ENCODE measurements at places on chromosomes 2 and 18. TPM values are rescaled to one million over a fixed set of nuclear protein-coding genes. Genes with fewer than 3 reads are reported as not detected.

The C2orf92 gene
- total RNA-seq = 7.4 TPM

The TUBA4B gene
- not detected for total RNA-seq

The PTPRN gene
- not detected for total RNA-seq

The TGFA gene
- not detected for total RNA-seq

The LONRF2 gene
- 0.02 TPM for total RNA-seq

The EVX2 gene
- total RNA-seq = not detected

The RAPGEF4 gene
- 0.77 TPM for total RNA-seq

The IL1F10 gene
- not detected for total RNA-seq

The ALKAL2 gene
- not detected for total RNA-seq

The UGT1A3 gene
- total RNA-seq = not detected

DNA sequence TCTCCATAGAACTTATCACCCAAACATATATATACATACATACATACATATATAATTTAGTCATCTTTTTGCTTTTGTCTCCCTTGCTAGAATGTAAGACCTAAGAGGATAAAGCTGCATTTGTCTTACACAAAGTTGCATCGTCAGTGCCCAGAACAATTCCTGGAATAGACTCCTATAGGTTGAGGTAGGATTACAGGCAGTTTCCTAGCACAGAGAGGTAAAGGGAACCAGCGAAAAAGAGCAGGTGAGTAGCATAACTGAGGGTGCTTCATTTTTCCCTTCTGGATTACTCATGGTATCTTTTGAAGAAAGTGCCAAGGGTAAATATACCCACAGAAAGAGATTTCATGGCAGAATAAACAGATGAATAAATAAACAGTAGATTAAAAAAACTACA lies 68.1 kb upstream of the AMMECR1L start:
- H3K27me3 ChIP-seq = no peaks in the 10 kb centered on the region
- no peak for DNase-seq
- no peaks in the 10 kb centered on the region for H3K4me1 ChIP-seq
- peaks cover 36% of the 10 kb centered on the region for H3K36me3 ChIP-seq
- H3K4me3 ChIP-seq = no peak overlapping the region

- peaks cover 31% of the 10 kb centered on the region for H3K4me1 ChIP-seq
- peaks cover 3% of the 10 kb centered on the region for H3K27me3 ChIP-seq
- peak overlapping the region; percentile 96 for H3K27ac ChIP-seq
- DNase-seq = no peak
- H3K4me3 ChIP-seq = peak overlapping the region; percentile 99
These were observed 1.2 kb downstream of the GPD2 start for GRCh38 chr2:156437272-156437930.

DNA sequence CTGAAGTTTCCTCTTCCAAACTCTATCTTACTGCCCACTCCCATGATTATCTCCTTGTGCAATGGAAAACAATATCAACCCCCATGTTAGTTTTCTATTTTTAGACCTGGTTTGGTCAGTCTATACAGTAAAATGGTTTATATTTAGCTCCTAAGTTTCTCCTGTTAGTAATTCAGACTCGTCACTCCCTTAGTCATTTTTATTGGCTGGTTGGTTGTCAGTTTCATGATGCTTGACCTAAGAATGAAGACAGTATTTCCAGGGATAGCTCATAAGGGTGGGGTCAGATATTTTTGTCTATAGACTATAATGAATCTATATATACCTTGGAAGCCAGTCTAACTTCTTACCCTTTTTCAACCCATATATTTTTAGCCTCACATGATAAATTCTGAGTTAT lies 61.4 kb upstream of the NEUROD1 start:
- H3K27ac ChIP-seq = no peak overlapping the region
- DNase-seq = no peak
- H3K27me3 ChIP-seq = peaks cover 7% of the 10 kb centered on the region
- no peaks in the 10 kb centered on the region for H3K36me3 ChIP-seq
- no peak overlapping the region for H3K4me3 ChIP-seq
- no peaks in the 10 kb centered on the region for H3K4me1 ChIP-seq

GRCh38 chr2:157158111-157158510 lies 99.4 kb upstream of the GALNT5 start:
- no peak overlapping the region for H3K4me3 ChIP-seq
- no peaks in the 10 kb centered on the region for H3K36me3 ChIP-seq
- H3K27me3 ChIP-seq = peaks cover 18% of the 10 kb centered on the region
- no peak overlapping the region for H3K27ac ChIP-seq
- DNase-seq = no peak

DNA sequence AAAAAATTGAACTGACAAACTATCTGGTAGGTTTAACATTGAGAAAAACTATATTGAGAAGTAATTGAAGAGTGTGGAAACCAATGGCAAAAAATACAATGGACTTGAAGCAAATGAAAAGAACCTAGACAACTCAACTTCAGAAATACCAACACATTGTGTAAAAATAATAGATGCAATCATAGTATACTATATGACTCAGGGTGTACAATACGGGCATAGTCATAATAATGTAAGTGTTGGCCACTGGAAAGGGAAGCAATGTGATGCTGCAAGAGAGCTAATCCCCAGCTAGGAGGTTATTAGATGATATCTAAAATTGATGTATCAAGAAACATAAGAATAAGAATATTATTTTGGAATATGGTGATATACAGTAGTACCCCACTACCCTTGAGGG lies 45.3 kb downstream of the SMAD7 start:
- peaks cover 11% of the 10 kb centered on the region for H3K27me3 ChIP-seq
- no peak for DNase-seq
- H3K4me3 ChIP-seq = no peak overlapping the region
- H3K36me3 ChIP-seq = peaks cover 12% of the 10 kb centered on the region
- H3K27ac ChIP-seq = no peak overlapping the region
- peaks cover 17% of the 10 kb centered on the region for H3K4me1 ChIP-seq

DNA sequence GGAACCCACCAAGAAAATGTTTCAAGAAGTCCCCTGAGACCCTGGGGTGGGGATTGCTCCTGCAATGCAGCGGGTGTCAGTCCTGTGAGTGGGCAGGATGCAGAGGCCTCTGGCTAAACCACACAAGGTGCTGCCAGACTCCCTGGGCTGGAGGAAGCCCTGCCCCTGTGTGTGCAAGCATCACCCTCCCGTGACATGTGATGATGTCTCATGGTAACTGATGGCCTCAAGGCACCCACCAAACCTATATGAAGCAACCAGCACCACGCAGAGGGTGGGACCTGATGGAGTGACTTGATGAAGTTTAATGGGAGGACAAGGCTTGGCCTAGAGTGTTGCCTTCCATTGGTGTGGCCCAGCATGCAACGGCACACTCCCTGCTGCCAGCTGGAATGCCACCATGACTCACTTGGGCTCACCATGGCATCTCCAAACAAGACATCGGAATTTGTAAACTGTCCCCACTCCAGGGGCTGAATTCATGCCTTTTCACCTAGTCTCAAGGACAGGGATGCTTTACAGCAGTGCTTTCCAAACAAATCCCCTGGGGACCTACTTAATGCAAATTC lies 8.7 kb upstream of the SLC14A1 start:
- peaks cover 4% of the 10 kb centered on the region for H3K27me3 ChIP-seq
- H3K4me1 ChIP-seq = no peaks in the 10 kb centered on the region
- no peaks in the 10 kb centered on the region for H3K36me3 ChIP-seq
- H3K27ac ChIP-seq = no peak overlapping the region
- no peak overlapping the region for H3K4me3 ChIP-seq

DNA sequence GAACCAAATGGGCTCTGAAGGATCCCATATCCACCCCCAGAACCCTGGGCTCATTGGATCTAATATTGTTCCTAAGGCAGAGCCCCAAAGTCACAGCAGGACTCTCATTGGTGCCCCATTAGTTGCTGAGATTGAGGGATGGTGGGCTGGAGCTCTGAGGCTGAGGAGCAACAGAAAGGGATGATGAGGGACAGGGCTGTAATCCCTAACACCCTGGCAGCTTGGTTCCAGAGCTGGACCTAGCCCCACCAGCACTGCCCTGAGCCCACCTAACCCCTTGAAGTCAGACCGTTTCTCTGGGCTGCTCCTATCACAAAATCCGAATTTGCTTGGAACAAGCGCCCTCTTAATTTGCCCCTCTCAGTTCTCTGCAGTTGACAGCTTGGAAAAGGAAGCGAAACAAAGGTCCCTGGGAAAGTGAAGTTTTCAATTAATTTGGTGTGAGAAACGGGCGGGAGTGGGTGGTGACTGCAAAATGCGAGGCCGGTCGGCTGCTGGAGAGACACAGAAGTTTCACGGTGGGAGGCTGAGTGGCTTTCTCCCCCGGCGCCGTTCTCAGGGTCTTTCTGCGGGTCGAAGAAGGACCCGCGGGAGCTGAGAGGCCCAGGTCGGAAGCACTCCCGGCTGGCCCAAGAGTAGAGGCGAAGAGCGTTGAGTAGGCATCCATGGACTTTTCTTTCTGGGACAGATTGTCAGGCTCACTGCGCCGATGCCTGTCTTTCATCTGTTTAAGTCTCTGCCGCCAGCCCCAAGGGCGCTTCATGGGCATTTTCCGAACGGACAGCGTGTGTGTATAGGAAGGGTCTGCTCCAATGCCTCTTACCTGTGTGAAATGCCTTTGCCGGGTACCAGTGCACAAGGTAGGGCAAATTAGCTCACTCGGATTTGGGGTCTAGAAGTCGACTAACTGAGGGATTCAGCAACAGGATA lies 927 bp upstream of the HOXD13 start:
- peaks cover 6% of the 10 kb centered on the region for H3K36me3 ChIP-seq
- peak overlapping the region; percentile 79 for H3K27ac ChIP-seq
- peak overlapping the region; percentile 6 for H3K4me3 ChIP-seq
- H3K4me1 ChIP-seq = peaks cover 8% of the 10 kb centered on the region

GRCh38 chr2:190582019-190582418 lies 47.5 kb upstream of the NEMP2 start:
- no peaks in the 10 kb centered on the region for H3K27me3 ChIP-seq
- no peak overlapping the region for H3K4me3 ChIP-seq
- no peak overlapping the region for H3K27ac ChIP-seq
- H3K36me3 ChIP-seq = peaks cover 1% of the 10 kb centered on the region

DNA sequence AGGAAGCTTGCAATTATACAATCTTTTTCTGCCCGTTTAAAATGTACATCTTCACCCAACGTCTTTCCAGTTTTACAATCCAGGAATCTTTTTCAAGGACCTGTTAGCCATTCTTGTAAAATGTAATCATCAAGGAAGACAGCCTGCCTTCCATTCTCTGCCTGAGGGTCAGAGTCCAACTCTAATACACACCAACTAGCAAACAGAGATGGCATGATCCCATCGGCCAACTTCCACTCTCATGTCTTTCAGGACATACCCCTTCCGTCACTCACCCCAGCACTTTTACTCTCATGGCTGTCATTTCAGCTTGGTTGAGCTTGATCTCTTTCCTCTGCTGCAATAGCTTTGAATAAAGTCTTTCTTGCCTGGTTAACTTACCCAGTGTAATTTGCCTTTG lies 172.5 kb upstream of the NETO1 start:
- no peaks in the 10 kb centered on the region for H3K4me1 ChIP-seq
- H3K27me3 ChIP-seq = no peaks in the 10 kb centered on the region
- H3K27ac ChIP-seq = no peak overlapping the region
